ENCODE measurements at places on chromosomes 16 and 17.

DNA sequence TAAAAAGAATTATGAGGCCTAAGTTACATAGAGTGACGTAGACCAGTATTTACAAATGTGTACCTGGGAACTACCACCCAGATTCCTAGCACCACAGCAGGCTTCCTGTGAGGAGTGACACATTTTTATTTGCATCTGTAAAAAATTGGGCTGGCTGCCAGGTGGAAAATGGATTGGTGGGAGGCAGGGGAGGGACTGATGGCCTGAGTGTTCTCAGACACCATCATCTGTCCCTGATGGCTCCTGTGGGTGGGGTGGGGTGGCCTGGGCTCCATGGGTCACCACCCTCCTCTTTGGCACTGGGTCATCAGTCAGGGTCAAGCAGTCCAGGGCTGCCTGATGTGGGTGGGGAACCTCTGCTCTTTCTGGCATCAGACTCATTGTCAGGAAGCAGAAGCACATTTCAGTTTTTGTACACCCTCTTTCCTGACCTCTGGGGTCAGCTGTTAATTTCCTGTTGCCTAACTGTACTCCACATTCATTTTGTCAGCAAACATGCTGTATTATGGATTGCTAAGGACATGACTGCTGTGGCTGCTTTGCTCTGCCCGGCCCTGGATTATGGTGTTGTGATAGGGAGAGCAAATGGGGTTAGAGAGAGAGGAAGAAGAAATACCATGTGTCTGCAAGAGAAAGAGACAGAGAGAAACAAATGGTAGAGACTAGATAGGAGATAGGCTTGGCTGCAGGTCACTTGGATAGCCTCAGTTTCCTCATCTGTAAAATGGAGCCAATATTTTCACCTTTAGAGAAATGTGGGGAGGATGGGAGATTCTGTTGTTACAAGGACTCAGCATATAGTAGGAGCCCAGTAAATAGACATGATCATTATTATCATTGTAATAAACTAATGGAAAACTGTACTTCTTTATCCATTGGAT is 11.6 kb upstream of the MFAP4 start:
- DNase-seq = no peak

DNA sequence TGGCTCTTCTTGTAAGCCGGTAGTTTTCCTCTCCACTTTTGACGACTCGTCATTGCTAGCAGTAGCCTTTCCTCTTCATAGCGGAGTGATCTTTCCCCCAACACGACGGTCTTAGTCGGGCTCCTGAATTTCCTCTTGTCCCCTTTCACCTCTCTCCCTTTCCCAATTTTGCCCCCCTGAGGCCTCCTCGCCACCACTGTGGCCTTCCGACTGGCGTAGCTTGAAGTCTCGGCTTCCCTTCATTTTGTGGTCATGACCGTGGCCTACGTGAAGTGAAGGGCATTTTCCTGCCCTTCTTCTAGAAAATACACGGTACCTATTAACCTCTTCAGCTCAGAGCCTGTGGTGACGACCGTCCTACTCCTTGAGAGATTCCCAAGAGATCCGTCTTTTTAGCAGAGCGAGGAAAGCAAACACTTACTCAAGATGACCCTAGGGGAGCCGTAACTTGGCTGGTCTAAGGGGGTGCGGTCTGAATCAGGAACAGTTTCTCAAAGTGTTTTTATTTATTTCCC is 787 bp downstream of the PRKAR1A start:
- peak; percentile 23 for DNase-seq

DNA sequence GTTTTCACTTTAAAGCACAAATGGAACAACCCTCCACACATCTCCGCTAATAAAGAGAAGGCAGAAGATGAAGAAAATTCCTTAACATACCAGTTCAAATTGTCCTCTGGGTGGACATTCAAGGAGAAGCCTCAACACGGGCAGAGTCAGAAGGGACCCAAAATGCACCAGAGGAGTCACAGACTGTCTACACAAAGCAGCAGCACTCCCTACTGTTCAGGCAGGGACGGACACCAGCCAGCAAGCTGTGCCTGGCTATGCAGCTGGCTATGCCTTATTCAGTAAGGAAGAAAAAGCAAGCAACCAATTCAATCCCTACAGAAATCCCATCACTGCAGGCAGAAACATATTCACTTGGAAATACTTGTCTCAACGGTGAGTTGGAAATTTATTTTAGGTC is 8.1 kb downstream of the DNAJC7 start:
- no peak for DNase-seq

DNA sequence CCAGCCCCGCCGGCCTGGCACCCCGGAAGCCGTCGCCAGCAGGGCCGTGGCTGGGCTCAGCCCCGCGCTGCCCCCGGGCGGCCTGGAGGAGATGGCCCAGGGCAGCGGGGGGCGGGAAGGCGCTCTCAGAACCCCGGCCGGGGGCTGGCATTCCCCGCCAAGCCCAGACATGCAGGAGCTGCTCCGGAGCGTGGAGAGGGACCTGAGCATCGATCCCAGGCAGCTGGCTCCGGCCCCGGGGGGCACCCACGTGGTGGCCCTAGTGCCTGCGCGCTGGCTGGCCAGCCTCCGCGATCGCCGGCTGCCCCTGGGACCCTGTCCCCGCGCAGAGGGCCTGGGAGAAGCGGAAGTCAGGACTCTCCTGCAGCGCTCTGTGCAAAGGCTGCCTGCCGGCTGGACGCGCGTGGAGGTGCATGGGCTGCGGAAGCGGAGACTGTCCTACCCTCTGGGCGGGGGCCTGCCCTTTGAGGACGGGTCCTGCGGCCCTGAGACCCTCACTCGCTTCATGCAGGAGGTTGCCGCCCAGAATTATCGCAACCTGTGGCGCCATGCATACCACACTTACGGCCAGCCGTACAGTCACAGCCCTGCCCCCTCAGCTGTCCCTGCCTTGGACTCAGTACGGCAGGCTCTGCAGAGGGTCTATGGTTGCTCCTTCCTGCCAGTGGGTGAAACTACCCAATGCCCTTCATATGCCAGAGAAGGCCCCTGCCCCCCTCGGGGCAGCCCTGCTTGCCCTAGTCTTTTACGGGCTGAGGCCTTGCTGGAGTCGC is 551 bp downstream of the WDR81 start:
- DNase-seq = no peak

DNA sequence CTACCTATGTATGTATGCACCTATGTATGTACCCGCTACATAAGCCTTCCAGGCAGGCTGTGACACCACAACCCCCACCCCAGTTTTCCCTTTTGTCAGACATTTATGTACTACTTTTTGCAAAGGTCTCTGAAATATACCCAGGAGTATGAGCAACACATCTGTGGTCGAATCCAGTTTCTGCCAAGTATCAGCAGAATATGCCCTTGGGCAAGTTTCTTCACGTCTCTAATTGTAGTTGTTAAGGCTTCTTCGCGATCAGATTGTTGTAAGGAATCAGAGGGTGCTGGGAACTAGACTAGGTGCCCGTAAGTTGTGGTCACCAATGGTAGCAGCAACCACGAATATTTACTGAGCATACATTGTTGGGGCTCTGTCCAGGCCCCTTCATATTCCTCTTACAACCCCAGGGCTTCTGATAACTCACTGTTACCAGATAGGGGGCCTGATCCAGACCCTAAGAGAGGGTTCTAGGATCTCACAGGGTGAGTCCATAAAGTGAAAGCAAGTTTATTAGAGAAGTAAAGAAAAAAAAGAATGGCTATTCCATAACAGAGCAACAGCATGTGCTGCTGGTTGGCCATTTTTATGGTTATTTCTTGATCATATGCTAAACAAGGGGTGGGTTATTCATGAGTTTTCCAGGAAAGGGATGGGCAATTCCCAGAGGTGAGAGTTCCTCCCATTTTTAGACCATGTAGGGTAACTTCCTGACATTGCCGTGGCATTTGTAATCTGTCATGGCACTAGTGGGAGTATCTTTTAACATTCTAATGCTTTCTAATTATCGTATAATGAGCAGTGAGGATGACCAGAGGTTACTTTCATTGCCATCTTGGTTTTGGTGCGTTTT is 16.6 kb downstream of the NUDT7 start:
- no peak for DNase-seq

DNA sequence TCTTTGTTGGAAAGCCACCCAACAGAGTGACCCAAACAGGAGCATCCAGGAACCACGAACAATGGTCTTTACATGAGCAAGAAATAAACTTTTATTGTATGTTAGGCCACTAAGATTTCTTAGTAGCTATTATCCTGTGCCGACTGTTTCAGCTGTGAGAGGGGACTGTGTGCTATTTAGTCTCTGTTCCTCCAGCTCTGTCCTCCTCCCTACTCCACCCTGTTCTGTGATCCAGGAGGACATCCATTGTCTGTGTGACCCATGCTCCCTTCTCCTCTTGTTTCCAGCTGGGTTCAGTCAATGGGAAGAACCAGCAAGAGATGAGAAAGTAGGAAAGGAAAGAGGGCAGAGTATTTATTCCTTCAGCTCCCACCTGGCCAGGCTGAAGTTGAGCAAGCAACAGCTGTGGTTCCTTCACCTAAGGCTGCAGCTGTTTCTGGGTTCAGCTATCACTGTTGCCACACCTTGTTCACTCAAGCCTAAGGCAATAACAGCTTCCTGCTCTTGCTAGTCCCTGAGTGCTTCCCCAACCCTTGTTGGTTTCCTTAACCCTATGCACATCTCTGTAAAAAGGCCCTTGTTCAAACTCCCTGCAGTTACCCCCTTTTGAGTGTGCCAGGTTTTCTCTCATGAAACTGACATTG is 14.9 kb upstream of the B4GALNT2 start:
- DNase-seq = no peak

- no peak for DNase-seq
These were observed 15.3 kb downstream of the TBCD start for GRCh38 chr17:82767041-82767754.

DNA sequence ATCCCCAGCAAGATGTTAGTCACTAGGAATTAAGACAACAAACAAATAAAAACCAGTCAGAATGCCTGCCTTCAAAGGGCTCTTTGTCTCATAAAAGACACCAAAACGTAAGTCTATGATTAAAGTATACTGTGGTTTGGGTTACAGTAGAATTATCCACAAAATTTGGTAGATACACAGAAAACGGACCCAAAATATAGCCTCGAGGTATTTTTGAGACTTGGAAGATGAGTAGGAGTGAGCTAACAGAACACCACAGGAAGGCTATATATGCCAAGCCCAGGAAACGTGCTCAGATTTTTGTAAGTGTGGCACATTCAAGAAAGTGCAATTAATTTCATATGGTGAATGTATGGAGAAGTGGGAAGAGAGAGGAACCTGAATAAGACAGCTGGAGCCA is 831.4 kb downstream of the CDH11 start:
- DNase-seq = no peak

GRCh38 chr16:47667956-47668355 is 206.8 kb downstream of the PHKB start:
- no peak for DNase-seq

GRCh38 chr17:16969931-16970906 is 1.7 kb downstream of the TNFRSF13B start:
- no peak for DNase-seq

GRCh38 chr17:79930062-79930876 is 91.0 kb upstream of the CBX4 start:
- DNase-seq = no peak

- no peak for DNase-seq
These were observed 118.4 kb upstream of the CDC42EP4 start for GRCh38 chr17:73430165-73430680.

- no peak for DNase-seq
These were observed 61.9 kb upstream of the CCL1 start for GRCh38 chr17:34424814-34425491.

DNA sequence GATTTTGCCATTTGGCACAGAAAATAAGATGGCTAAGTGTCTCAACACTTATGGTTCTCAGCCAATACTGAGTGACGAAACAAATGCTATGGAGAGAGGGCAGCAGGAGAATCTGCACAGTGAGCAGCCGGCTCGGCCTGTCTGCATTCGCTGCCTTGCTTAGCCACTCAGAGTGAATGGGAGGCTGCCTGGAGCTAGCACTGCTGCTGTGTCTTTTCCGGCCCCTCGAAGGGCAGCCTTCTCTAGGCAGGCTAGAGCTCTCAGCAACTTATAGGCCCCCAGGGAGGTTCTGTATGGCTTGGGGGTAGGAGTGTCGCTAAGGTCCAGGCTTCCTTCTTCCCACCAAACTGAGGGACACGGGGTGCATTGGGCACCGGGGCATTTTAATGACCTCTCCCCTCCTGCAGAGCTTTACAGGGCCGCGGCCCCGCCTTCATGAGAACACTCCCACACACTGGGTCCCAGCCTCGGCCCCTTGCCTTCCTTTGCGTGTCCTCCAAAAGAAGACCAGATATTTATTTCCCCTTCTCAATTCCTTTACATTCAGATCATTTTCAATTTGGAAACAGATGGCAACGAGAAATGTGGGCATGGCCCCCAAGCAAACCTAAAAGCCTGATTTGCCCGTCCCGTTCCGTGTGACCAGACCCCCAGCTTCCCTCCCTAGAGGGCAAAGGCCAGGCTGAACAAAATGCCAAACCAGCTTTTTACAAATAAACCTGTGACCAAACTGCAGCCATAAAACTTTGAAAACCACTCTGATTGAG is 670.9 kb downstream of the TOX3 start:
- DNase-seq = no peak

DNA sequence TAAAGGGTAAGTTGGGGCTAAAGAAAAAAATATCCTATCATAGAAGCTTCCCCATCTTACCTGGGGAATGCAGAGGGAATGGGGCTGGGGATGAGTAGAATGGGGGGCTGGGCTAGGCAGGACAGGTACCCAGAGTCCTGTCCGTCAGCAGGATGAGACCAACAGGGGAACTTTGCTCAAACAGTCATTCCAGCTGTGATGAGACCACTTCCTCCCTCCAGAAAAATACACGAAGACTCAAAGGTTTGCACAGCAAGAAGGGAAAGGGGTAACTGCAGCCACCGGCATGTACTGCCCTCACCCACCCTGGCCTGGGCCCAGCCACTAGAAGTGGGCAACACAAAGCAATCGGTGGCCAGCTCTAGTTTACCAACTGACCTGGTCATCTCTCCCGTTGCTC is 20.7 kb upstream of the SLC35B1 start:
- DNase-seq = no peak

- DNase-seq = no peak
These were observed 12.6 kb downstream of the SAP30BP start for GRCh38 chr17:75679706-75680211.

GRCh38 chr17:35423761-35424160 is 8.5 kb downstream of the SLFN12 start:
- no peak for DNase-seq

- DNase-seq = no peak
These were observed 135.5 kb downstream of the IRF8 start for GRCh38 chr16:86034421-86034919.

- no peak for DNase-seq
These were observed 7.7 kb downstream of the IGSF6 start for GRCh38 chr16:21644674-21645073.

- DNase-seq = no peak
These were observed 2.9 kb upstream of the CCDC102A start for GRCh38 chr16:57539072-57539796.

DNA sequence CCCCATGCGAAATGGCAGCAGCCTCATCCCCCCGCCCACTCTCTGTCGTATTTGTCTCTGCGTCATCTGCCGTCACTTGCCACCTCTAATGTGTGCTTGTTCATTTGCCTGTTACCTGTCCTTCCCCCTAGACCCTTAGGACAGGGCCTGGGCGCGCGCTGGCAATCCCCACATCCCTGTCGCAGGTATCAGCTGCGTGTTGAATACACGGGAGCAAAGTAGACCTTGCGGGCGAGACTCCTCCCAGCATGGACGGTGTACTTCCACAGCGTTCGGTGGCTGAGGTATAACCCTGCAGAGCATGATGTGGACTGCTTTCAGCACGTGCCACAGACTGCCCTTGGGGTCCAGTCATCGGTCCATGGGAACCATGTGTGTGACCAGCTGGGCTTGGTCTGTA is 170.1 kb upstream of the CHMP6 start:
- no peak for DNase-seq

GRCh38 chr17:17518951-17519350 is 22.8 kb upstream of the RASD1 start:
- DNase-seq = no peak
